ENCODE measurements at places on chromosomes 3 and 15. TPM values are rescaled to one million over a fixed set of nuclear protein-coding genes. Genes with fewer than 3 reads are reported as not detected.

GRCh38 chr15:41437448-41437847 is 20.6 kb downstream of the RTF1 start:
- no peak for DNase-seq

- no peak for DNase-seq
Observed at GRCh38 chr3:115657168-115657567, 33.9 kb downstream of the GAP43 start.

DNA sequence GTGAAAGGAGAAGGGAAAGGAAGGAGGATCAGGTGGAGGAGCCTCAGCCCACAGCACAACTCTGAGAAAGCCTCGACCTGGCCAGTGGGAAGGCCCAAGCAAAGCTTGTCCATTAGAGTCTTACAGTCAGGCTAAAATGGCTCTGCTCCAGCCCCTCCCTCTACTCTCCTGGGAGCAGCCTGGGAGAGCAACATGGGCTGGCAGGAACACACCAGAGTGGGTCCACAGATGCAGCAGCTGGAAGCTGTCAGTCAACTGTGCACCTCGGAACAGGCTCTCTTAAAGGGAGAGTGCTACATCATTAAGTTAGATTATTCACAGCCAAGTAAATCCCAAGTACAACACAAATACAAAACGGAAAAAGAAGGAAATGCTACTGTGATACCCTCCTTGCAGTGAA is 98.0 kb upstream of the LIMD1 start:
- peak; percentile 97 for DNase-seq

GRCh38 chr15:100844778-100845177 is 34.9 kb upstream of the ALDH1A3 start:
- DNase-seq = no peak

- no peak for DNase-seq
Observed at GRCh38 chr3:104584682-104585081, 782.0 kb upstream of the ALCAM start.

DNA sequence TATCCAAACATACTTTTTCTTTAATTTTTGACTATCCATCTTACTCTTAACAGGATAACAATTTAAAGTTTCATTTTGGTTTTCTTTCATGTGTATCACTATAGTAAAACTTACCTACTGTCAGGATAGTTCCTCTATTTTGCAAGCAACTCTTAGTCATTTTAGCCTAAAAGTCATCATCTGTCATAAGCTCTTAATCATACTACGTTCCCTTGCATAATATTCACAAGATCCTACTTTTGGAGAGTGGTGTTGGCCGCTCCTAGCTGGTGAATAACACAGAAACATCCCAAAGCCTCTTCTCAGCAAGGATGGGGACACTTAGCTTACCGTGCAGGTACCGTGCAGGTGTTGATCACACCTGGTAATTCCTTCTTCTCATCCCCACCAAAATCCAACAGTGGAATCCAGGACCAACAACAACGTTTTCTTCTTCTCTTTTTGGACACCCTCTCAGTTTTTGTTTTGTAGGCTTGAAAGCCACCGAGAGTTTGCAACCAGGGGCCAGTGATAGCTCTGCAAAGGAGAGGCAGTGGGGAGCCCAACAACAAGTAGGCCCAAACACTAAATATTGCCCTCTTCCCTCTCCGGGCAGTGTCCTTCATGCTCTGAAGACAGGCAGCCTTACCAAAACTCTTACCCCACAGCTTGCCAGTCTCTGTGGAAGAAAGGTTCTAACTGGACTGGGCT is 433 bp downstream of the FILIP1L start:
- no peak for DNase-seq

- DNase-seq = no peak
Observed at GRCh38 chr3:144270100-144270499, 298.5 kb downstream of the DIPK2A start.

DNA sequence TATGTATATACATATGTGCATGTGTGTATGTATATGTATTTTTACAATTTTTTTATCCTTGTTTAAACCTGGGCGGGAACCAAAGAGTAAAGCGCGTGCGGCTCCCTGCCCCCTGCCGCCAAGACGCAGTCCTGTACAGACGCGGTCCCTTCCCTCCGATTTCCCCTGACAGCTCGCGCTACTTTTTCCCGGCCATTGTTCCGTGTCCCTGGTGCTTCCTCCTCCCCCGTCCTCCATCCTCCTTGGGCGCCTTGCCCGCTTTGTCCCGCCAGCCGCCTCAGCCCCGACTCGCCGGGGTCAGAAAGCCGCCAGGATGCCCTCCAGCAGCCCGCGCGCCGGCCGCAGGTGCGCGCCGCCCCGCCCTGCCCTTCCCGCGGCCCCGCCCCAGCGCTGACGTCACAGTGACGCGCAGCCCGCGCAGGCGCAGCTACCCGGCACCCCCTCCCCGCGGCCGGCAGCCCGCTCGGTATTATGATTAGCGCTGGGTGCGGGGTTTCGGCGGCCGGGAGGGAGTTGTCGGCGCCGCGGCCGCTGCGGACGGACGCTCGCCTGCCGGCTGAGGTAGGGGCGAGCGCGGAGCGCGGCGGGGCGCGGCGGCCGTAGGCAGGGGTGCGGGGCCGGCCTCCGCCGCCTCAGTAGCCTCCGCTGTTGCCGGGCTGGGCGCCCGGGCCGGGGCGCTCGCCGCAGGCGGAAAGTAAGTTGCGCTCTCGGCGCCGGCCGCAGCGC is at the start of gene SNRK:
TSS of gene SNRK (plus strand) at position 426 of the 726 bp plus-strand sequence. CDS start 16,664 bp downstream, outside the sequence.
- DNase-seq = peak; percentile 77

- no peak for DNase-seq
Observed at GRCh38 chr3:197546307-197547085, 9.3 kb downstream of the BDH1 start.

DNA sequence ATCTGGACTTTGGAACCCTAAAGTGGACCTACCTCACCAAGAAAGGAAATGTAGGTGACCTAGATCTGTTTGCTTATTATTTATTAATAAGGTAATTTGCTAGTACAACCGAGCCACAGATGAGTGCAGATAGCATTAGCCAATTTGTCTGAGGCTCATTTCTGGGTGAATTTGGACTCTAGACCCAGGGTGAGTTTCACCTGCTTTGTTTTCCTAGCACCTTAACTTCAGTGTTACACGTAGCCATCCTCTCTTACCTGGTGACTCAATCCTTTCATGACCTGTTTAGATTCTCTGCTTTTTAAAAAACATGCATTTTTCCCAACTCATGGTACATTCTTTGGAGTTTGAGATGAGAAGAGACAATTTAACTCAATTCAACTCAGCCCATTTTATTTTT is 33.5 kb upstream of the KPNA4 start:
- DNase-seq = no peak

DNA sequence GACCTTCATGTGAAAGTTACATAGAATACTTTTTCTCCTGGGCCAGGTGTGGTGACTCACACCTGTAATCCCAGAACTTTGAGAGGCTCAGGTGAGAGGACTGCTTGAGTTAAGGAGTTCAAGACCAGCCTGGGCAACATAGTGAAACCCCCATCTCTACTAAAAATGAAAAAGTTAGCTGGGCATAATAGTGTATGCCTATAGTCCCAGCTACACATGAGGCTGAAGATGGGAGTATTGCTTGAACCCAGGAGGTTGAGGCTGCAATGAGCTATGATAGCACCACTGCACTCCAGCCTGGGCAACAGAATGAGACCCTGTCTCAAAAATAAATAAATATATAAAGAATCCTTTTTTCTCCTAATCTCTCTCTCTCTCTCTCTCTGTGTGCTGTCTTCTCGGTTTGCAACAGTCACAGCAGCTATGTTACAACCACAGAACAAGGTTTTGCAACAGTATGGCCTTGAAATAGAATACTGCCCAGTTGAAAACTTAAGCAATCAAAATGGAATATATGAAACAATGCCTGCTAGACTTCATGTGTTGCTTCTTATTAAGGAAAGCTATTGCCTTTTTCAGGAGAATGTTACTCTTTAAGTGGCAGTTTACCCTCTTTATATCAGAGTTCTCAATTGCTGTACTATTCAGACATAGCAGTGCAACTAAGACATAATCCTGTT is 12.3 kb upstream of the DENND4A start:
- peak; percentile 20 for DNase-seq

- DNase-seq = peak; percentile 92
Observed at GRCh38 chr3:4741404-4742307, 237.6 kb upstream of the BHLHE40 start.

DNA sequence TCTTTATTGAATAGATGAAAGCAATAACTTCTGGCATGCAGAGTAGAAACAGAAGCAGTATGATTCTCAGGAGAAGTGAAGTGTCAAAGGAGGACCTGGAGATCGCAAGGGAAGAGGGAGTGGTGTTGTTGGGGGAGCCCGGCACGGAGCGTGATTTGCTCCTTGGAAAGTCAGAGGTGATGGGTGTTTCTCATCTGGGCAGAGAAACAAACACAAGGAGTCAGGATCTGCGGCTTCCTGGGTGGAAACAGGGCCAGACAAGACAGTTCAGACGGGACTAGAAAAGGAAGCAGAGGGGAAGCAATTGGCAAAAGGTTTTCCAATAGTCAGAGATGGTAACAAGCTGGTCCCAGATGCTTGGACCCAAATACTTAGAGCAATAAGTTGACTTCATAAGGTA is 34.4 kb upstream of the CCDC80 start:
- DNase-seq = no peak

- no peak for DNase-seq
Observed at GRCh38 chr3:101521211-101521701, 8.2 kb upstream of the SENP7 start.

DNA sequence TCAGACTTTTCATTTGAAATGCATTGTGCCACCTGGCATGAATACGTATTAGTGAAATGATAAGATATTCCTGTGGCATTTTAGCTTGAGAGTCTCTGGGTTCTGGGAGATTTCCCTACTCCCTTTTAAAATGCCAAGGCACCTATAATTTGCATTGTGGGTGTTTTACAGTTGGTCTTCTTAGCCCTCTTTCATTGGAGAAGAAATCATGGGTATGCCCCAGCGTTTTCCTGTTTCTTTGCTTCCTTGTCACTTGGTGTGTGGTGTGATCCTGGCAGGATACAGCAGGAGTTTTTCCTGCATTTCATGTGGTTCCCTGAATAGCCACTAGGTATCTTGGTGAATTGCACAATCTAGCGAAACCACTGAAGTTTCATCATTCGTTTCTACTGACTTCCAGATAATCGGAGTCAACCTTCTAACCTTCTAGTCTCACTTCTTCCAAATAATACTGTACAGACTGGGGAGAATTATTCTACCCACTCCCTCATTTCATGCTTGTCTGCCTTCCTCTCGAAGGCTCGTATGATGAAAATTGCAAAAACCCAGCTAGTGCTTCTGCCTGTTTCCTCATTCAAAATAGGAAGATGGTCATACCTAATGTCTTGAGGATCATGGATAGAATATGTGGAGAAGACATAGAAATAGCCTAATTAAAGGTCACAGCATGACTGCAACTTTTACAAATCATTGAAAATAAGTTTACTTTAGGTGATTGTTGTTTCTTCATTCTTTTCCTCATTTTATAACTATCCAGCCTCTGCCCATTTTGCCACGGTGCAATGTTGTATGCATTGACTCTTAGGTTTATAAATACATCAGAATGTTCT is 2.6 kb downstream of the BHLHE40 start:
- peak; percentile 68 for DNase-seq

GRCh38 chr15:68560501-68561113 is 18.2 kb upstream of the CORO2B start:
- DNase-seq = no peak

DNA sequence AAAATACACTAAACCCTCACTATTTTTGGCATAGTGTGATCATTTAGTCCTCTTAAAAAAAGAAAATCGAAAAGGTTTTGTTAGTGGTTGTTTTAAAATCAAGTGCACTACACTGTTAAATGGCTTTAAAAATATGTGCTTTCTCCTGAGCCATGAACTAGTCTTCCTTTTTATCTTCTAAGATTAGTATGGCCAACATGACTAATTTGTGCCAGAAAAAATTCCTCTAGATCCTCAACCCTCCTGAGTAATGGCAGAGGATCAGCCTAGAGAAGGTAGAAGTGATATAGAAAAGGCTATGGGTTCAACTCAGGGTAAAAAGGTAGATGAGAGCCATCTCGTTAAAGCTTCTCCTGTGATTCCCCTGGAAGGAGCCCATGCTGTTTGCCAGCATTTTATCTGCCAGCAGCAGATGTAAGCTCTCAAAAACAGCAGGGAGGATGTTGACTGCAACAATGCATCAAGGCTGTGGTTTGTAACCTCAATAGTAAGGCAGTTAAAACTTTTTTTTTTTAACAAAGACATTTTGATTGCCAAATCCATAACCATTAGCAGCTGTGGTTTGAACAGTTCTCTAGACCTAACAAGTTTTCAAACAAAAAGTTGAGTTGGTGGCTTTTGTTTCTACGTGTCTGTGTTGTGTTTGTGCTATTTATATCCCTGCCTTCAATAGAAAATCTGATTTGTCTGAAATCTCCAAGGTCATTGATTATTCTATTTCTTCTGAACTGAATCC is 30.2 kb upstream of the ZNF609 start:
- peak; percentile 78 for DNase-seq

GRCh38 chr3:71956716-71957115 is 171.8 kb upstream of the PROK2 start:
- peak; percentile 18 for DNase-seq

DNA sequence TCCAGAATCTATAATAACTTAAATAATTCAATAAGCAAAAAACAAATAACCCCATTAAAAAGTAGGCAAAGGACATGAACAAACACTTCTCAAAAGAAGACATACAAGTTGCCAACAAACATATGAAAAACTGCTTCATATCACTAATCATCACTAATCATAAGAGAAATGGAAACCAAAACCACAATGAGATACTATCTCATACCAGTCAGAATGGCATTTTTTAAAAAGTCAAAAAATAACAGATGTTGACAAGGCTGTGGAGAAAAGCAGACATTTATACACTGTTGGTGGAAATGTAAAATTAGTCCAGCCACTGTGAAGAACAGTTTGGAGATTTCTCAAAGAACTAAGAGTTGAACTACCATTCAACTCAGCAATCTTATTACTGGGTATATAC is 19.5 kb upstream of the ZMAT3 start:
- DNase-seq = peak; percentile 10

- DNase-seq = no peak
Observed at GRCh38 chr15:92908713-92909057, 8.6 kb downstream of the CHD2 start.

Gene UTS2B
- 0.36 TPM for total RNA-seq

Gene FETUB
- total RNA-seq = not detected

Gene ATP13A5
- not detected for total RNA-seq

Gene PATL2
- total RNA-seq = 0.19 TPM

Gene SNX22
- total RNA-seq = 0.16 TPM

Gene ROBO2
- not detected for total RNA-seq

Gene RTP1
- total RNA-seq = not detected

Gene STAB1
- 0.16 TPM for total RNA-seq
